ENCODE measurements at places on chromosomes 6 and 20. TPM values are rescaled to one million over a fixed set of nuclear protein-coding genes. Genes with fewer than 3 reads are reported as not detected.
A peak's percentile ranks its signal among the peaks of the same experiment; 100 is the strongest.

DNA sequence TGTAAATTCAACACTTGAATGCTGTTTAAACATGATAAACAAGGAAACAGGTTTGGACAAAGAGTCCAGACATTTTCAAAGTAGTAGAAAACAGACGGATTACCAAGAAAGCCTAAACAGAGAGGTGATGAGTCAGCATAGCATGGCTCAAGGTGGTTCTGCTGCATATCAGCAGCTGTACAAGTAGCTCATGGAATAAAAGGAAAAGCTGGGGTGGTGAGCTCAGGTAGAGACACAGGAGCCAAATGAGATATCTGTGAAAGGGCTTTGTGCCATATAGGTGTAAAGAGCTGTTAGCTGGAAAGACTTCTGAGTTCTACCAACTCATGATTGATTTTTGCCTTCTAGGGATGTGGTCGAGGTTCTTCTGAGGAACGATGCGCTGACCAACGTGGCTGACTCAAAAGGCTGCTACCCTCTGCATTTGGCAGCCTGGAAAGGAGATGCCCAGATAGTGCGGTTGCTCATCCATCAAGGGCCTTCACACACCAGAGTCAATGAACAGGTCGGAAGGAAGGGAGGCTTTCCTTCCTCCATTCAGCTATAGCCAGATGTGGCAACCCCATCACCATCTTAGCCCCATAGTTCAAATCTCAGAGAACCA is 80.7 kb downstream of the ANKS1A start:
- DNase-seq, result no peak
- H3K4me1 ChIP-seq, result no peaks in the 10 kb centered on the region
- H3K36me3 ChIP-seq, result peaks cover 3% of the 10 kb centered on the region

GRCh38 chr6:39072830-39073229 is 24.2 kb downstream of the GLP1R start:
- no peak overlapping the region for H3K4me3 ChIP-seq
- H3K36me3 ChIP-seq, result no peaks in the 10 kb centered on the region
- peaks cover 3% of the 10 kb centered on the region for H3K27me3 ChIP-seq
- H3K4me1 ChIP-seq, result peaks cover 6% of the 10 kb centered on the region

DNA sequence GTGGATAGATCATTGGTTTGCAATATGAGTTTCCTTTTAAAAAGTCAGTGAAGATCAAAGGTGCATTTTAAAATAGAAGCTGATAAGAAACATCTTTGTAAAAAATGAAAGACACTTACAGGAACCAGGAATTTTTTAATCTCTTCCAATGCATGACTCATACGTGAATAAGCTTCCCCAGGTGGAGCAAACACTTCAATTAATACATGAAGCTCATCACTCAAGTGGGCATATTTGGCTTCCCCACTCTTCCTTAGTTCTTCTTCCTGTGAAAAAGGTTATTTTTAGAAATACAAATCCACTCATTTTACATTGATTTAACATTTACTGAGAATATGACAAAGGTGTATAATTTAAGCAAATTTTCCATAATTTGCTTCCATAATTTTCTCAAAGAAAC is 308.1 kb downstream of the KHDRBS2 start:
- H3K4me1 ChIP-seq, result no peaks in the 10 kb centered on the region
- H3K27me3 ChIP-seq, result no peaks in the 10 kb centered on the region
- no peak overlapping the region for H3K4me3 ChIP-seq
- no peak for DNase-seq
- no peaks in the 10 kb centered on the region for H3K36me3 ChIP-seq

DNA sequence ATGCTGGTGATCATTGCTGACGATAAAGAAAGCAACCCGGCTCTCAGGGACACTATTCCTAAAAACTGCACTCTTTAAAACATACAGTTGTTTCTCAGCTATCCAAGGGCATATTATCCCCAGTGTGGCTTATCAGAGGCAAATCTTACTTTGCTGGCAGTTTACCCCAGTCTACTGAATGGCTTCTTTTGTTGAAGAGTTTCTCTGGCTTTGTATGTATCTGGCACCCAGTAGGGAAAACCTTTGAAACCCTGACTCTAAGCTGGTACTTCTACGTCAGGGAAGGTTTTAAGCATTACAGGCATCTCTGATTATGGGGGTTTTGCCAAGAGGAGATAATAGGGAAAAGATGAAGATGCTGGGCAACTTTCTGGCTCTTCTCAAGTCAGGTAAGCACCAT is 637.6 kb upstream of the CHD6 start:
- no peak for DNase-seq
- H3K27ac ChIP-seq, result no peak overlapping the region
- H3K27me3 ChIP-seq, result no peaks in the 10 kb centered on the region
- H3K4me3 ChIP-seq, result no peak overlapping the region

GRCh38 chr6:5781019-5781418 is 225.7 kb downstream of the NRN1 start:
- DNase-seq, result no peak
- no peaks in the 10 kb centered on the region for H3K27me3 ChIP-seq
- no peaks in the 10 kb centered on the region for H3K36me3 ChIP-seq

The CCN2 gene
- not detected for total RNA-seq

DNA sequence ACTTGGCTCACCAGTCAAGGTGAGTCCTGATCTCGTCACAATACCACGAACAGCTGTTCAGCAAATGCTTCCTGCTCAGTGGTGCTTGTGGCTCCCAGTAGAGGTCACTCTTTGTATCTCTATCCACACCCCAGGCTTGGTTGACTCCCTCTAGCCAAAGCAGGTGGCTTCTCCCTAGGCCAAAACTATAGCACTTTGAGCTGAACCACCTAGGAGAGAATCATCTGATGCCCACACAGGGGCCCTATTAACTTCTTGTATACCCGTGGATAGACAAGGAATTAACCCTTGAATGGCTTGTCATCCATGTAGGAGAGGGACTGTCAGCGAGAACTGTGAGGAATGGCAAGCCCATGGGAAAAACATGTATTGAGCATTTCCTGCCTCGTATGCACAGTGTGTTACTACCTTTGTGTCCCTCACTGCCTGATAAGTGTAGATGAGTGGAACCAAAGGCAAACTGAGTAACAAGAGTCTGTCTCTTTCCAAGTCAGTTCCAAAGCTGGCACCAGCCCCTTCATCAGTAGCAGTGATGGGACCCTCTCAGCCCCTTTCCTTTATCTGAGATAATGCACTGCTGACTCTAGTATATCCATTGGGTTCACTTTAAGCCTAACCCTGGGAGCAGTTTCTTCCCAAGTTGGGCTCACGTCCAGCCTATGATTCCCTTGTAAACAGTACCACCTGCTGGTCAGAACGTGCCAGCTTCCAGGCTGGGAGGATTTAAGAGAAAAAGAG is 42.5 kb downstream of the EIF2S2 start:
- H3K4me1 ChIP-seq, result peaks cover 46% of the 10 kb centered on the region
- H3K27ac ChIP-seq, result no peak overlapping the region
- H3K36me3 ChIP-seq, result peaks cover 5% of the 10 kb centered on the region
- H3K27me3 ChIP-seq, result no peaks in the 10 kb centered on the region
- no peak overlapping the region for H3K4me3 ChIP-seq

The DPPA5 gene
- not detected for total RNA-seq

GRCh38 chr6:21022343-21023107 is 488.3 kb downstream of the CDKAL1 start:
- H3K4me1 ChIP-seq, result no peaks in the 10 kb centered on the region
- peaks cover 28% of the 10 kb centered on the region for H3K36me3 ChIP-seq
- H3K4me3 ChIP-seq, result no peak overlapping the region
- H3K27me3 ChIP-seq, result no peaks in the 10 kb centered on the region
- DNase-seq, result no peak

DNA sequence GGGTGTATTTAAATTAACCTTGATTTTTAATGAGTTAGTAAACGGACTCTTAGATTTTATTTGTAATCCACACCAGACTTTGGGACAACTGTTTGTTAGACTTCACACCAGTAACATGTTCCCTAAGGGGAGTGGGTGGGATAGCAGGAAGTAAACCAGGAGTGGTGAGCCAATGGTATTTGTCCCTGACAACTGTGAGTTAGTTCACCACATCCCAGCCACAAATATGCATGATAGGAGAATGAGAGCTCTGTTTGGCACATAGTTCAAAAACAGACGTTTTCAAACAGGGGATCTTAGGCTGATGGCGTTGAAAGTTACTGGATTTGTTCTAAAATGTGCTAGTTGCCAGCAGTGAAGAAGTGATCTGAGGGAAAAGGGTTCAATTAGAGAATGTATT is 18.7 kb upstream of the COL10A1 start:
- H3K4me1 ChIP-seq, result no peaks in the 10 kb centered on the region
- H3K27me3 ChIP-seq, result no peaks in the 10 kb centered on the region
- H3K36me3 ChIP-seq, result no peaks in the 10 kb centered on the region
- no peak overlapping the region for H3K4me3 ChIP-seq

DNA sequence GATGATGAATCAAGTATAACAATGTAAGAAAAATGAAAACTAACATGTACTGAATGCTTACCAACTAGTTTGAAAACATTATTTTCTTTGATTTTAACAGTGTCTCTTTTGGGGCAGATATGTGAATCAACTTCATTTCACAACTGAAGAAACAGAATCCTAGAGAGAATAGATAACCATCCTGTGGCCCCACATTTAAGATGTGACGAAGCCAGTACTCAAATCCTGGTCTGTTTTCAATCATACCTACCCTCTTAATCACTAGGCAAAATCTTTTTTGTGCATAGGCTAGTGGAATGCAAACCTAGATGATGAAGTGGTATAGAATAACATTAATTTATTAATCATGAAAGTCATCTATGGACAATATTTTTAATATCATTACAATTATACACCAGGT is 371.6 kb upstream of the EPHA7 start:
- H3K27me3 ChIP-seq, result no peaks in the 10 kb centered on the region
- no peak overlapping the region for H3K4me3 ChIP-seq
- H3K36me3 ChIP-seq, result no peaks in the 10 kb centered on the region
- DNase-seq, result no peak
- no peaks in the 10 kb centered on the region for H3K4me1 ChIP-seq

- H3K4me1 ChIP-seq, result peaks cover 28% of the 10 kb centered on the region
- no peak overlapping the region for H3K27ac ChIP-seq
- no peak overlapping the region for H3K4me3 ChIP-seq
- H3K36me3 ChIP-seq, result peaks cover 1% of the 10 kb centered on the region
- DNase-seq, result no peak
- no peaks in the 10 kb centered on the region for H3K27me3 ChIP-seq
Measured at GRCh38 chr6:111173341-111173740, 86.0 kb downstream of the SLC16A10 start.

DNA sequence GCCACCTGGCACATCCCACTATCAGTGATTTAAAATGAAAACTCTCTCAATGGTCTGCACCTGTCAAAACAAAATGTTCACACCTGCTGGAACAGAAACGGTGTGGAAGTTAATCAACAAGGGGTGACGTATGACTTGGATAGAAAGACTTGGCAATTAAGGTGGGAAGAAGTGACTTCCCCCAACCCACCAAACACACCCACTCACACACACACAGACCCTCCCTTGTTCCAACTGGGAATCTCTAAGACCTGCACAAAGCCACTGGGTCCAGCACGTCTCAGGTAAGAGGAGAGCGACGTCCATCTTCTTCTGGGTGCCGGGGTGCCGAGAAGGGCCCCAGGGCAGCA is 25.1 kb upstream of the TCFL5 start:
- H3K4me1 ChIP-seq, result peaks cover 20% of the 10 kb centered on the region
- no peak overlapping the region for H3K4me3 ChIP-seq
- peaks cover 35% of the 10 kb centered on the region for H3K36me3 ChIP-seq
- peak overlapping the region; percentile 49 for H3K27ac ChIP-seq
- no peaks in the 10 kb centered on the region for H3K27me3 ChIP-seq
- no peak for DNase-seq

DNA sequence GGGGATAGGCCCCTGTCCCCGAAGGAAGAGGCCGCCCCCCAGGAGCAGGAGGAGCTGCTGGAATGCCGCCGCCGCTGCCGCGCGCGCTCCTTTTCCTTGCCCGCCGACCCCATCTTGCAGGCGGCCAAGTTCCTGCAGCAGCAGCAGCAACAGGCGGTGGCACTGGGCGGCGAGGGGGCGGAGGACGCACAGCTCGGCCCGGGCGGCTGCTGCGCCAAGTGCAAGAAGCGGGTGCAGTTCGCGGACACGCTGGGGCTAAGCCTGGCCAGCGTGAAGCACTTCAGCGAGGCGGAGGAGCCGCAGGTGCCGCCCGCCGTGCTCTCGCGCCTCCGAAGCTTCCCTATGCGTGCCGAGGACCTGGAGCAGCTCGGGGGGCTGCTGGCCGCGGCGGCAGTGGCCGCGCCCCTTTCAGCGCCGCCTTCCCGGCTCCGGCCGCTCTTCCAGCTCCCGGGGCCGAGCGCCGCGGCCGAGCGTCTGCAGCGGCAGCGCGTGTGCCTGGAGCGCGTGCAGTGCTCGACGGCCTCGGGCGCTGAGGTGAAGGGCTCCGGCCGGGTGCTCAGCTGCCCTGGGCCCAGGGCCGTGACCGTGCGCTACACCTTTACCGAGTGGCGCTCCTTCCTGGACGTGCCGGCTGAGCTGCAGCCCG is 630 bp downstream of the PPP1R3G start:
- DNase-seq, result peak; percentile 44
- H3K27ac ChIP-seq, result no peak overlapping the region
- no peaks in the 10 kb centered on the region for H3K36me3 ChIP-seq

DNA sequence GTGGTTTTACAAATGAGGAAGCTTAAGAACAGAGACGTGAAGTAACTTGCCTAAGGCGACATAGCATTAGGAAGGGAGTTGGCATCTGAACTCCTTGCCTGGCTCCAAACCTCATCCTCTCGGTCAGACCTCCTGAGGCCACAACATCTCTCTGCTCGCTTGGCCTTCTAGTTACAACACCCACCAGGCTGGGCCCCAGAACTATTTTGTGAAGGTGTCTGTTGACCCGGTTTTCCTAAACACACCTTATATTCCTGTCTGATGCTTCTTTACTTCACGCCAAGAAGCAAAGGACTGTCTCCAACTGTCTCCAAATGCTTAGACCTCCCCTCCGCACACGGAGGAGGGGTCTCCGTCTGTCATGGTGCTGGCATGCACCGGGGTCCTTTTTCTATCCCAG is 326.6 kb downstream of the THBS2 start:
- no peaks in the 10 kb centered on the region for H3K4me1 ChIP-seq
- no peak for DNase-seq
- H3K36me3 ChIP-seq, result no peaks in the 10 kb centered on the region
- H3K27ac ChIP-seq, result no peak overlapping the region

DNA sequence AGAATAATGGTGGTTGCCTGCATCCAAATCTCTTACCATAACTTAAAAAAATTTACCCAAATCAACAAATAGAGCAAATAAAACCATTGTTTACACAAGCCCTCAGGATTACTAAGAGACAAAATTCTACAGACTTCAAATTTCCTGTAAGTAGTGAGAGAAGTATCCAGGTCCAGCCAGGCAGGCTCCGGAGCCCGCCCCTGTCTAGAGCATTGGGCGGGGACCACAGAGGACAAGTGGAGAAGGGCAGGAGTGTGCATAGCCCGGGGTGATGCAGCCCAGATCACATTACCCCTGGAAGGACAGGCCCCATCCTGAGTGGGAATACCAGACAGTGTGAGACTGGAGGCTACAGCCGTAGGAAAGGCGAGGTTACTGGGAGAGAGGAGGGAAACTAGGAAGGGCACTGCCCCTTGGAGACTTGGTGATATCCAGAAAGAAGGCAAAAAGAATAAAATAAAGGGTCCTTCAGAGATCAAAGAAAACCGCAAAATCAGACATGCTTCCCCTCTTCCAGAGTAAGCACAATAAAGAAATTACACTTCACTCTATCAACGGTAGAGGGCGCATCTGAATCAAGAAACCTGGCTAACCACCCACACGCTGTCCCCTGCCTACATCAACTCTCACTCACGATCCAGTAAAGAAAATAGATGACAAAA is 26.6 kb downstream of the RIN2 start:
- DNase-seq, result peak; percentile 64
- no peak overlapping the region for H3K27ac ChIP-seq
- H3K27me3 ChIP-seq, result peaks cover 11% of the 10 kb centered on the region
- H3K4me1 ChIP-seq, result peaks cover 2% of the 10 kb centered on the region
- no peak overlapping the region for H3K4me3 ChIP-seq

The CST4 gene
- not detected for total RNA-seq

- DNase-seq, result no peak
- no peaks in the 10 kb centered on the region for H3K36me3 ChIP-seq
- H3K27ac ChIP-seq, result no peak overlapping the region
- peaks cover 40% of the 10 kb centered on the region for H3K27me3 ChIP-seq
- no peaks in the 10 kb centered on the region for H3K4me1 ChIP-seq
Measured at GRCh38 chr6:44285552-44286284, 15.5 kb downstream of the TMEM151B start.

The SNRPB gene
- total RNA-seq, result 348 TPM

Measured in activated CD4-positive, alpha-beta T cell treated with anti-CD3 and anti-CD28 coated beads for 36 hours (primary cell).